Mammary epithelial cell (primary cell): ENCODE measurements at places on chromosomes 1 and 21. TPM values are rescaled to one million over a fixed set of nuclear protein-coding genes. Genes with fewer than 3 reads are reported as not detected.
A peak's percentile ranks its signal among the peaks of the same experiment; 100 is the strongest.

DNA sequence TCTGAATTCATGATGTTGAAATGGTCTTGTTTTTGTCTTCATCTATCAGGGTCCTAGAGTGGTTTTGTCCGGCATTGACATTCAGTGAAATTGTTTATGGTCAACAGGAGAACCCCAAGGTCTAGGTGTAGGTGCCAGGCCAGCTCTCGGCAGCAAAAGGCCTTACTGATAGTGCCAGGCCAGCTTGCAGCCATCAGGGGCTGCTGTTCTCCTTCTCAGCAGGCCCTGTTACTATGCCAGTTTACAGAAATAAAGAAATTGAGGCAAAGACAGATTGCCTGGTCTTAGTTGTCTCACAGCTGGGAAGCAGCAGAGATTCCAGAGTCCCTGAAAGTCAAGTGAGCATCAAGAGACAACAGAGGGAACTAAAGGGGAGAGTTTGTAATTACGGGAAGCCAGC, 12.0 kb downstream of the HMGB4 start:
- no peak for DNase-seq

APOBEC4 gene
- polyA plus RNA-seq = not detected

GRCh38 chr1:183792300-183792699, 12.6 kb upstream of the RGL1 start:
- no peak for DNase-seq

DNAH14 gene
- polyA plus RNA-seq = 3.9 TPM

DNA sequence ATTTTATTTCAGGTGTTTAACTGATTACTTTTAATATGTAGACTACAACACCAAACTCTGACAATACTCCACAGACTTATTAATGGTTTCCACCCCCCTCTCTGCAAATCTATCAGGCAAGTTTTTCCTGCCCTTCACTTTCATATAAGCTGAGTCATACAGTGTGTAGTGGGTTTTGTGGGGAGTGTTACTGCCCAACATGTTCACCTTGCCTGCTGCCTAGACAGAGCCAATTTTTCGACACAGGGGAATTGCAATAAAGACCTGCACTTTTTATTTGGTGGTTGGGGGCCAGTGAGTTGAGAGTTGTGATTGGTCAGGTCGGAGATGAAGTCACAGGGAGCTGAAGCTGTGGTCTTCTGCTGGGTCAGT, 119.7 kb downstream of the PPIAL4G start:
- peak; percentile 67 for DNase-seq

DNA sequence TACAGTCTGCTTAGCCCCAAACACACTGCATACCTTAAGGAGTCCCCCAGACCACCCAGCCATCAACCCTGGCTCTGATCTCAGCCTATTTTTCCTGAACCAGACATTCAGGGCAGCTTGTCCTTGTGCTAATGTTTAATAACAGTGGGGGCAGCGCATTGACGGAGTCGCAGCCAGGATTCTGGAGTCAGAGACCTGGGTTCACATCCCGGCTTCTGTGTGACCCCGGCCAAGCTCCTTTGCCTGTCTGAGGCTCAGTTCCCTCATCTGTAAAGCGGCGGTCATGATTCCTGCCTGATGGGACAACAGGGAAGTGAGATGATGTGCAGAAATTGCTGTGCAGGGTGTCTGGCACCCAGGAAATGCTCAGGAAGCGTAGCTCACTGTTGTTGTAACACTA, 63.1 kb downstream of the MATN1 start:
- DNase-seq = no peak

DNA sequence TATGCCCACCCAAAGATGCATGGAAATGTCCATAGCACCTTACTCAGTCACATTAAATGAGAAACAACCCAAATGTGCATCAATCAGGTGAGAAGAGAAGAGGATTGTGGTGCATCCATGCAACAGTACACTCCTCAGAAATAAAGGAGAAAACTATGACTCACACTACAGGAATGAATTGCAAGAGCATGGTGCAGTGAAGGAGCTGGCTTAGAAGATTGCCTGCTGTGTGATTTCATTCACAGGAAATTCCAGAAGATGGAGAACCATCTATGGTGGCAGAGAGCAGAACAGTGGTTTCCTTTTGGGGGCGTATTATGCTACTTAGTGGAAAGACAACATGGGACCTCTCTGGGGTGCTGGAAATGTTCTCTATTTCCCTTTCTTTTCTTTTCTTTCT, 278.6 kb upstream of the AJAP1 start:
- no peak for DNase-seq

- peak; percentile 55 for DNase-seq
Observed at GRCh38 chr1:33005117-33005837, 31.4 kb downstream of the AK2 start.

GRCh38 chr1:100658716-100659026, 60.9 kb upstream of the VCAM1 start:
- DNase-seq = no peak

DNA sequence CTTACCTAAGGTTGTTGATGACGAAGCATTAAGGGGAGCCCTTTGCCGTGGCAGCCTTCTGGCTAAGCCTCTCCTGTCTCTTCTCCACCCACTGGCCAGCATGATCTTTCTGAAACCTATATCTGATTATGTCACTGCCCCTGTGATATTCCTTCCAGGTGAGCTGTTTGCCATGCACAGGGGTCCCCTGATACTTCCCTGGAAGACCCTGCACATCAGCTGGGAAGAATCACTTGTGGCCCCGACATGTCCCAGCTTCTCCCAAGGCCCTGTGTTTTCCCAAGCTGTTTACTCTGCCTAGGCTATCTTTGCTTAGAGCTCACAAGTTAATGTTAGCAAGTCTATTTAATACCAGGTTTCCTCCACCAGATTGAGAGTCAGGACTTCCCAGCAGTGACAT, 12.3 kb downstream of the RD3 start:
- DNase-seq = no peak

- no peak for DNase-seq
Observed at GRCh38 chr1:206797534-206798383, 25.5 kb upstream of the IL10 start.

AXDND1 gene
- 0.15 TPM for polyA plus RNA-seq

DNA sequence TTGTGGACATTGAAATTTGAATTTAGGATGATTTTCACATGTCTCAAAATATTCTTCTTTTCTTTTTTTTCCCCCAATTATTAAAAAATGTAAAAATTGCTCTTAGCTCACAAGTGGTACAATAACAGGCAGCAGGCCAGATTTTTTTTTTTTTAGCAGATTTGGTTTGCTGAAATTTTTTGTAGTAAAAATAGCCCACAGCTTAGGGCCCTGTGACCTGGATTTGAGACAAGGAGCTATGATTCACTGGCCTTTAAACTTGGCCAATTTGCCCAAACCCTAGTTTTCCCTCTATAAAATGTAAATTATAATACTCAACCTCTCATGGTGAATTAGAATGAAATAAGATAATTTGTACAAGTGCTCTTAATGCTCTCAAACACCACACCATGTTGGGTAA, 253.8 kb downstream of the DYRK1A start:
- no peak for DNase-seq

GRCh38 chr1:106831511-106831910, 225.0 kb upstream of the PRMT6 start:
- no peak for DNase-seq

DNA sequence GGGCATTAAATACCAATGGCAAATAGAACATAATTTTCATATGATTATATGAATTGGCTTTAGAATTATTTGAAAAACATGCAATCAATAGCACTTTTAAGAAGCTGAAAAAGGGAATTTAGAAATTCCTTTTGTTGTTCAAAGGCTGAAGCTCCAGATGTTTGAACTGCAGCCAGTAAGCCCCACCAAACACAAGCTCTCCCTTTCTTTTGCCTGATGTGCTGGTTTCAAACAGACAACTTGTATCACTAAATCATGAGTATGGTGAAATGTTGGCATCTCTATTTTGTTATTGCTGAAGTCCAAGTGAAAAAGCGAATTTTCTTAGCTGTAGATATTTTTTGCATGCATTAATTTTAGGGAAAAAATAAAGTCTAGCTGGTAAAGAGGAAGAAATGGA, 27.5 kb upstream of the NCAM2 start:
- no peak for DNase-seq

DNA sequence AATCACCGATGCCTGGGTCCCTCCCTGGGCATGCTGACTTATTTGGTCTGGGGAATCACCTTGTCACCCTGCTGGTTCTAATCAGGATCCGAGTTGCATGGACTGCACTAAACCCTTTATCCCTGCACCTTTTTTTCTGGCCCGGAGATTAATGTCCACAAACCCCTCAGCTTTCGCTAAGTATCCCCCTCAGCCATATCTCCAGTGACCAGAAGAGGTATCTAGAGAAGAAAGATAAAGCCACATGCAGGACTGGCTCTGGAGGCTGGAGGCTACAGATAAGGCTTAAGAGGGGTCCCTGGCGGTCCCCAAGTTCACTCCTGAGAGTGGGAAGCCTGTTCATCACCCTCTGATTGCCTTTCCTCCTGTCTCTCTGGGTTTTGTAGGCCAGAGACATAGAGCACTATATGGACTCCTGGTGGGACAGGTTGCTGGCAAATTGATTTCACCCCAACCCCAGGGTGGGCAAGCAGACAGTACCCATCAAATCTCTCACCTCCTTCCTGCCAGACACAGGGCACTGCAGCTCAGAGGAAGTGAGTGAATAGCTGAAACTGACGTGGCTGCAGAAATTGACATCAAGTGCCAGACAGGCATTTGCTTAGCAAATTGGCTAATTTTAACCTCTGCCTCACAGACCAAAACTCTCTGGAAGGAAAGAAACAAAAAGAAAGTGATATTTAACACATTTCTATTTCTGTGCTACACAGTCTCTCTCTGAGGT, 38.8 kb downstream of the HMGB4 start:
- DNase-seq = no peak

CDK18 gene
- 24.6 TPM for polyA plus RNA-seq

DNA sequence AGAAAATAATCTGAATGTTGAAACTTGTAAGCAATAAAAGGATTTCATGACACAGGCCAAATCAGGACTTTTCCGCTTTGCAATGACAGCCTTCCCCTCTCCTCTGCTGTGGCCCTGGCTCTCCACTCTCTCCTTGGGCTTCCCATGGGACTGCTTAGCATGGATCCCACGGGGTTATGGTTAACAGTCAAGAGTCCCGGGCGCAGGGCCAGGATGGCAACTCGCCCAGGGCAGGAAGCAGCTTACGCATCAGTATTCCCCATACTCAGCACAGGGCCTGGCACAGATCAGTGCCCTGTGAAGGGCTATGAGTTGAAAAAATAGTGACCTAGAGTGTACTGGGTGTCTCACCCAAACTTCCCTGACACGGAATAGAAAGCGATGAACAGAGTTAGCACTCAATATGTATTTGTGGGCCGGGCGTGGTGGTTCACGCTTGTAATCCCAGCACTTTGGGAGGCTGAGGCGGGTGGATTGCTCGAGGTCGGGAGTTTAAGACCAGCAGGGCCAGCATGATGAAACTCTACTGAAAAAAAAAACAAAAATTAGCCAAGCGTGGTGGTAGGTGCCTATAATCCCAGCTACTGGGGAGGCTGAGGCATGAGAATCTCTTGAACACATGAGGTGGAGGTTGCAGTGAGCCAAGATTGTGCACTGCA, 29.1 kb upstream of the GRHL3 start:
- DNase-seq = peak; percentile 91
